ENCODE measurements at places on chromosomes 3 and 15.

DNA sequence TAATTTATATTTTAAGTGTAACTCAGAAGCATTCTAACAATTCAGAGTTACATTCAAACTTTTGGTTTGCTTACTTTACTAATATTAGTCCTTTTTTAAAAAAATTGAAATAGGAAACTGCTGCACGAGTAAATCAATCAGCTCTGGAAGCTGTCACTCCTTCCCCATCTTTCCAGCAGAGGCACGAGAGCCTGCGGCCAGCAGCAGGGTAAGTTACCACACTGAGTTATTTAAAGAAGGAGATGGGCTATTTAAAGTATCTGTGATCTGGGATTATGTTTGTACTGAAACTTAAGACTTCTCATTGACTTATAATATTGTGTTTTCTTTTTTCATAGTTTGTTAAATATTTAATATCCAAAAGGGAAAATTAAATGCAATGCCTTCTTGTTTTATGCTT is 29.3 kb downstream of the APPL1 start:
- no peak for DNase-seq

DNA sequence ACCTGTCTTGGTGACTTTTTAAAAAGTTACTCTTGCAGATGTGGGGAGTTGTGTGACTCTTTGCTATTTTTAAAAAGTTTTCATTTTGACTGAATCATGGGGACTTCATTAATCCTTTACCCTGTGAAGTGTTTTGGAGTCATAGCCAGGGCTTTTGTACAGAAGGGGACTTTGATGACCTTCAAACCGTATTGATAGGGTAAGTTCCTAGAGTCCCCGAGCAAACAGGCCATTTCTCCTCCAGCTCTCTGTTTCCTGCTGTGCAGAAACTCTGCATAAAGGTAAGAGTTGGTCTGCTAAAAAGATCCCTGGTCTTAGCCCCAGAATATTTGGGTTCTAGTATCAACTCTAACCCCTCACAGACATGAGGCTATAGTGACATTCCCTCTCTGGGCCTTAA is 170.8 kb upstream of the BCL6 start:
- no peak for DNase-seq

DNA sequence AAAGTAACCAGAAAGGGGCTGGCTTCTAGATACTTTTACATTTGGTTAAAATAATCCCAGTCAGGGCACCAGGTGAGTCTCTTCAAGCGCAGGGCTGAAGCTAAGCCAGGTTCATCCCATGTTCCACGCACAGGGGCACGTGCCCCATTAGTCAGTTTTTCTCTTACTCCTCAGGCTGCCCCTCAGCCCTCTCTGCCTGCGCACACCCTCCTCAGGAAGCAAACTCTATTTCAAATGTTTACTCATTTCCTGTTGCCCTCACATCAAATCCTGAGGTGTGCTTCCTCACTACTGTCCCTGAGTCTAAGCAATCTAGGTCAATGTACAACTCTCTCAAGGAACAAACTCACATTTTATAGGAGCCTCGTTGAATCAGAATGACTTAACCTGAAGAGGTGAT is 48.5 kb downstream of the THBS1 start:
- peak; percentile 60 for DNase-seq

DNA sequence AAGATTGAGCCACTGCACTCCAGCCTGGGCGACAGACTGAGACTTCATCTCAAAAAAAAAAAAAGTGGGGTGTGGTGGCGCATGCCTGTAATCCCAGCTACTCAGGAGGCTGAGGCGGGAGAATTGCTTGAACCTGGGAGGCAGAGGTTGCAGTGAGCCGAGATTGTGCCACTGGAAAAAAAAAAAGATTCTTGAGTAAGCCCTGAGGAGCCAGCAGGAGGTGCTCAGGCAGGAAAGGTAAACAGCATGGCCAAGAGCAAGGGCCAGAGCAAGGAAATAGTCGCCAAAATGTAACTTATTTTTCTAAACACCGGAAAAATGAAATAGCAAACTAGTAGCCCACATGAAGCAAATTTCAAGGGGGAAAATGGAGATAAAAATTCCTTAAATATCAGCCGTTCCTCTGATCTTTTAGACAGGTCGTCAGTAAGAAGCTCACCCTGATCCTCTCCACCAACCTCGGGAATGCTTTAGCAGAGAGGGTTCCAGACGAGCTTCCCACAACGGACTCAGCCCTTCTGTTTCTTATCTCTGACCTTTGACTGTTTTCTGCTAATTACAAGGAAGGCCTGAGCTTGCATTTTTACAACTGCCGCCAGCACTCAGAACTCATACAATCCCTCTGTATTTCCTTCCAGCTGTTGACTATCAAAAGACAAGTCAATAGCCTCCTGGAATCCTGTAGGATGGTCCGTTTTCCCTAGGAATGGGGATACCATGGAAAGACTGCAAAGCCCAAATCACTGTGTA is 45.0 kb upstream of the AKAP13 start:
- peak; percentile 64 for DNase-seq

- no peak for DNase-seq
These were observed 40.5 kb downstream of the NUDT16 start for GRCh38 chr3:131421957-131422498.

DNA sequence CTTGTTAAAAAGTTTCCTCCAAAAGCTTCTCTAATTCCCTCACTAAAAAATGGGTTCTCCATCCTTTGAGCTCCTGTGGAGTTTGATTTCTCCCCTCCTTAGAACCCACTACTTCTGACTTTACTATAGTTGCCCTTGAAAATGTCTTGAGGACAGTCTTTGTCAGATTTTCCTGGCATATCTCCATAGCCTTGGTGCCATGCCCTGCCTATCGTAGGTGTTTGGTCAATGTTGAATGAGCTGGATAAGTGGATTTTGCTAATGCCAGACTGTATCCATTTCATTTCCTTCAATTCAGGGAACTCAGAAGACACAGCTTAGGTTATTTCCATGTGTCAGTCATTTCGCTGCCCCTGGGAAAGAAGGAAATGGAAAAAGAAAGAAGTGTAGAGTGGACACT is 40.6 kb downstream of the TMEM266 start:
- no peak for DNase-seq

- no peak for DNase-seq
These were observed 240.7 kb downstream of the TBC1D5 start for GRCh38 chr3:17501745-17502144.

DNA sequence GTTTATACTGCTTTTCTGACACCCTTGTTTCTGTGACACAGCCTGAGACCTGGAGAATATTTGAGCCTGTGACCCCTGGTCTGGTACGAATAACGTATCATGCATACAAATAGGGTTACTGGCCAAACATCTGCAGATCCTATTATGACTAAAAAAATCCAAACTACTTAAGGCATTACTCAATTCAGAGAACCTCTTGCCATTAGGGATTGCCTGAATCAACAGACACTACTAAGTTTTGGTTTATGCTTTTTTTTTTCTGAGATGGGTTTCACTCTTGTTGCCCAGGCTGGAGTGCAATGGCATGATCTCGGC is 35.4 kb downstream of the OSBPL10 start:
- DNase-seq = no peak

DNA sequence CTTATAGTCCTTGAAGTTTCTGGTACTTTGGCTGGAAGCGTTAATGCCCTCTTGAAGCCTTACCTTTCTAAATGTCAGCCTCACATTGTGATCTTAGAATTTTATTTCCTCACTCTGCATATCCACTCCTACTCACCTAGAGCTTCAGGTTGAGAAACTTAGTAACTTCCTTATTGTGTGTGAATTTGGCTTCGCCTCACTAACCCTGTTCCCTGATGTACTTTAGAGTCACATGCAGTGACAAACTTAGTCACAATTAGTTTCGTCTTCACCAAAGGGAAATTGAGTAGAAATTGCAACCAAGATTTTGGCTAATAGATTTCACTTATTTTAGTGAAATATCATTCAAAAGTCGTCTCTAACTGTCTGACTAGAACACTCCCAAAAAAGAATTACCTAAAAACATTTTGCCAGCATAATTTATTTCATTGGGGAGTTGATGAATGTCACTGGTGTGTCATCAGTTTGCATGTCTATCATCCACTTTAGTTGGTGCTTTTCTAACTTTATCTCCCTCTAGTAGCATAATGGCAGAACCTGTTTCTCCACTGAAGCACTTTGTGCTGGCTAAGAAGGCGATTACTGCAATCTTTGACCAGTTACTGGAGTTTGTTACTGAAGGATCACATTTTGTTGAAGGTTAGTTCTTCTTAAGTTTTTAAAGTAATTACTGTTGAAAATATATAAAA is 960 bp downstream of the MFN1 start:
- no peak for DNase-seq

- DNase-seq = no peak
These were observed 67.3 kb downstream of the MEGF11 start for GRCh38 chr15:66186049-66186825.

DNA sequence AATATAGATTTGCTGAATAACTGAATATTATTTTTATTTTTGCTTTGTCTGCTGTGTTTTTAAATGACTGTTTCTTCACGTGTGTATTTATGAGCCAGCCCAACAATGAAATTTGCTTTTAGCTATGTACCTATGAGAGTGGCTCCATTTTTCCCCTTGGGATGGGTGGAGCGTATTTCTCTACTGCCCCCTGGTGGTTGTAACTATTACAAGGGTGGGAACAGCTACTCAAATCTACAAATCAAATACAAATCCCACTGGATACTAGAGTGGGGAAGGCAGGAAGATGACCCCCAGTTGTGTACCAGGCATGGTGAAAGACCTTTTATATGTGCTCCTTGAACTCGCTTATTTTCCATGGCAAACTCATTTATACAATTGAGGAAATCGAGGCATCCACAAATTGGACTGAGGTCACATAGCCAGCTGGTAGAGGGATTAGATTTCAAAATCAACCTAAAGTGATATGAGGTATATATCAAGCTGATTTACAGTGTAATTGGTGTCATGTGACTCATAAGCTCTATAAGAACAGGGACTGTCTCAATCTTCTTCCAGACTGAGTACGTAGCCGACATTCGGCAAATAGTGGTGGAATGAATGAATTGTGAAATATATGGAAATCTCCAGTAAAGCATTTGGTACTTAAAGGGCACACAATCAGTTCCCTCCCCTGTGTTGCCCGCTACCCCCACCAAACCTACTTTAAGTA is 69.5 kb upstream of the VEPH1 start:
- no peak for DNase-seq

- no peak for DNase-seq
These were observed 50.1 kb upstream of the CRTC3 start for GRCh38 chr15:90479656-90480055.

GRCh38 chr3:49868862-49869466 is 742 bp downstream of the CAMKV start:
- DNase-seq = no peak

DNA sequence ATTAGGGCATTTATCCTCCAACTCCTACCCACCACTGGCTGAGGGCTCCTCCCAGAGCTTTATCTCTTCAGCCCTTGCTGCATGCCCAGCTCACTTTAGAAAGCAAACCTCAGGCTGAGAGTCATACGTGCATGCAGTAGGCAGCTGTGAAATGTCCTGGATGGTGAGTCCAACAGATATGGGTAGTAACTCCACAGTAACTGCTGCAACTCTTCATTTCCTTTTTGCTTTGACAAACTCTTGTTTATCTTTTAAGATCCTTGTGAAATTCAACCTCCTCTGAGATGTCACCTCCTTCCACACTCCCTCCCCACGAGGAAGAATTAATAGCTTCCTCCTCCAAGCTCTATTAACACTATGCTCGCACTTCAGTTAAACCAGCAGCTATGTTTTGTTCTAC is 35.9 kb upstream of the CTNNB1 start:
- DNase-seq = no peak

DNA sequence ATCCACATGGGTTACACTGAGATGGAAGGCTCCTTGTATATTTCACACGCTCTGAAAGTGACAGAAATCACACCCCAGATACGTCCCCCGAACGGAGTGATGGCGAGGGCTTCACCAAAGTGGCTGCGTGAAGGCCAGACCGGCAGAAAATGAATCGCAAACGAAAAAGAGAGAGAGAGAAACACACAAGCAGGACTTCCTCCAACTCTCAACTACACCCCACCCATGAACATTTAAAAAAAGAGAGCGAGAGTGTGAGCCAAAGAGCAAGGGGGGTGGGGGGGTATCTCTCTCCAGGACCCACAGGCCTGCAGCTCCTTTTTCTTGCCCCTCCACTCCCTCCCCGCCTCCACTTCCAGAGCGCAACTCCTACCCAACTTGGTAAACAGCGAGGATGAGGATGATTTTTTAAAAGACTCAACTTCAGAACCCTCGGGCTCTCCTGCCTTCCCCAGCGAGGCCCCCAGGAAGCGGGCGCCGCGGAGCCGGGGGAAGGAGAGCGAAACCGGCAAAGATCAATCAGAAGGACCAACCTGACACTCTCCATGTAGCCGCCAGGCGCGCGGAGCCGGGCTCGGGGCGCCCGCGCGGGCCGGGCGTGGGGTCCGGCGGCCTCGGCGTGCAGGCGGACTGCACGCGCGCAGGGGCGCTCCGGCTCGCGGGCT is 519.1 kb downstream of the FOXP1 start:
- DNase-seq = peak; percentile 63

- no peak for DNase-seq
These were observed 67.7 kb upstream of the ATP11B start for GRCh38 chr3:182725372-182726251.

DNA sequence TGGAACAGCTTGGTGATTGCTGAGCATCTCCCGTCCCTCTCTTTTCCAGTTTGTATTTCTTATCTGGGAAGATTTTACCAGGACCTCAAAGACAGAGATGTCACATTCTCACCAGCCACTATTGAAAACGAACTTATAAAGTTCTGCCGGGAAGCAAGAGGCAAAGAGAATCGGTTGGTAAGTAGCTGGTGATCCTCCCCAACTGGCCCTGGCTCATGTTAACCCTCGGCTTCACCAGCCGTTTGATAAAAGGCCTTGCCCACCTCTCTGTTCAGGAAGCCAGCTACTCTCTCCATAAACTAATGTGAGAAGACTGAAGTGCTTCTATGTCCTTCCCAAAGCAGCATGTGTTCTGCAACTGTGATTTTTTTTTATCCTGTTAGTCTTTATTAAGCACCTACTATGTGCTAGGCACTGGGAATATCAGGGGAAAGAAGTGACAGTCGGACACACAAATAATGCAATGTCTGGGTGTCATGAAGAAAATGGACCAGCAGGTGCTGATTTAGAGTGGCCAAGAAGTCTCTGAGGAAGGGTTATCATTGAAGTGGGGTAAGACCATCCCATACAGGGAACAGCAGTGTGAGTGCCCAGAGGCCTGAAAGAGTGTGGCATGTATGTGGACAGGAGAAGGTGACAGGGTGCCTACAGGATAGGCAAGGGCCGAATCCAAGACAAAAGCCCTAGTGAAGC is 1.2 kb downstream of the MANF start:
- no peak for DNase-seq

- no peak for DNase-seq
These were observed 92.4 kb downstream of the KBTBD8 start for GRCh38 chr3:67090474-67090873.

- no peak for DNase-seq
These were observed 470.2 kb upstream of the PROK2 start for GRCh38 chr3:72255191-72255590.

DNA sequence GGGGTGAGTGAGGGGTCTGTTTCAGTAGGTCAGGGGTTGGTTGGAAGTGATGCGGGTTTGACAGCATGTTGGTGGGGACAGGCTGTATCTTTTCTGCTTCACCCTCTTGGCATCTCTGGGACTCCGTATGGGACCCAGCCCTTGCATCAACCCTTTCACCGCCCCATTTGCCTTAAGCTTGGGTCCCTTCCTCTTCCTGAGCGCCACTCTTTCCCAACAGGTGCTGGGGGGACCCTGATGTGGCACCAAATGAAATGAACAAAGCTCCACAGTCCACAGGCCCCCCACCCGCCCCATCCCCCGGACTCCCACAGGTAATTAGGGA is 1.1 kb downstream of the EIF4G1 start:
- DNase-seq = no peak

GRCh38 chr3:26960382-26960781 is 337.8 kb downstream of the LRRC3B start:
- no peak for DNase-seq

All from left colon (tissue), 2 donors.